NCI-H187 (cell line): ENCODE measurements at places on chromosomes 1 and 21.

- DNase-seq: no peak
These were observed 44.4 kb downstream of the AHDC1 start for GRCh38 chr1:27559466-27560030.

DNA sequence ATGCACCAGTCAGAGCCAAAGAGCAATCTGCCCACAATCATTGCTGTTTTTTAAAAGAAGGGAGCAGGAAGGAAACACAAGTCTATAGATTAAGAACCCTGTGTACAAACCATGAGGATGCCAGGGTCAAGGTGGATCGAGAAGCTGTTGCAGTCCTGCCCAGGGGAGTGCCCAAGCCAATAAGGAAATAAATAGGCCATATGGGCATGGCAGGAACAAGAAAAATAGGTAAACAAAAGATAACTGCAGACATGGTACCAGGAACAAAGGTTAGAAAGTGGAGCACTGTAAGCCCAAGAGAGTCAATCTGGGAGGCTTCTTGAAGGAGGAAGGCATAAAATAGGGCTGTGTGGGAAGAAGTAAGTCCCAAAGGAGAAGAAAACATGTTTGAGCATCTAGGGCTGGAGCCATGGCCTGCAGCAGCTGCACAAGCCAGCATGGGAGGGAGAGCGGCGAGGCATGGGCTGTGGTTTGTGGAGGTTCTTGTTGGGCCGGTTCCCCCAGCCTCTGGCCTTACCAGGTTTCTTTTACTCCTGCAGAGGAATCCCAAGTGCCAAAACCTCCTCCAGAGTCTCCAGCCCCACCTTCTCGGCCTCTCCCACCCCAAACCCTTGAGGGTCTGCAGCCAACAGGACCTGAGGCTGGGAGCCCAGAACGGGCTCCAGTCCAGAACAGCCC lies 13.6 kb downstream of the INAVA start:
- no peak for DNase-seq

DNA sequence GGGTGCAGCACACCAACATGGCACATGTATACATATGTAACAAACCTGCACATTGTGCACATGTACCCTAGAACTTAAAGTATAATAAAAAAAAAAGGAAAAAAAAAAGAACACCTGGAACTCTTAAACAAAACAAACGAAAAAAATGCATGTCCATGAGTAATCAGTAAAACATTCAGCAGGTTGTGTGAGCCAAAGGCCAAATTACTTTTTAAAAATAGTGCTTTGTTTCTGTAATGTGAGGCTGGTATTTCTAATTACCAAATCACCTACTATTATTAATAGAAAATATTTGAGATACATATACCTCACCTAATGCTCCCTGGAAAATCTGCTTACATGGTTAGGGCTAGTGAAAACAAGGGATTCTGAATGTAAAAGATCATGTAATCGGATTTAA lies 294.4 kb upstream of the NR5A2 start:
- DNase-seq: no peak

GRCh38 chr1:203082571-203083462 lies 3.0 kb downstream of the MYOG start:
- no peak for DNase-seq

DNA sequence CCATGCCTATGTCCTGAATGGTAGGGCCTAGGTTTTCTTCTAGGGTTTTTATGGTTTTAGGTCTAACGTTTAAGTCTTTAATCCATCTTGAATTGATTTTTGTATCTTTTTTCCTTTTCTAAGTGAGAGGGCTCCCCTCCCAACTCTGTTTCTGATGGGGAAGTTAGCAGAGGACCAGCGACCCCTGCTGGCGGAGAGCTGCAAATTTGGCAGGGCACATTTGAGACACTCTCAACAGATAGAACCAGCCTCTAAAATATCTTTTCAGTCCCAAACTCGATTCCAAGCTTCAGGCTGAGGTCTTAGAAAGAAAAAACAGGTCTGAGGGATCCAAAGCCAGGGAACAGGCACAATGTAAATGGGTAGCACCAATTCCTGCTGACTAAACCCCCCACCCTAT lies 32.5 kb downstream of the LRRC3 start:
- no peak for DNase-seq
